ENCODE measurements at places on chromosomes 2 and 18.

- no peak for DNase-seq
Measured at GRCh38 chr2:173204316-173204715, 128.7 kb downstream of the MAP3K20 start.

DNA sequence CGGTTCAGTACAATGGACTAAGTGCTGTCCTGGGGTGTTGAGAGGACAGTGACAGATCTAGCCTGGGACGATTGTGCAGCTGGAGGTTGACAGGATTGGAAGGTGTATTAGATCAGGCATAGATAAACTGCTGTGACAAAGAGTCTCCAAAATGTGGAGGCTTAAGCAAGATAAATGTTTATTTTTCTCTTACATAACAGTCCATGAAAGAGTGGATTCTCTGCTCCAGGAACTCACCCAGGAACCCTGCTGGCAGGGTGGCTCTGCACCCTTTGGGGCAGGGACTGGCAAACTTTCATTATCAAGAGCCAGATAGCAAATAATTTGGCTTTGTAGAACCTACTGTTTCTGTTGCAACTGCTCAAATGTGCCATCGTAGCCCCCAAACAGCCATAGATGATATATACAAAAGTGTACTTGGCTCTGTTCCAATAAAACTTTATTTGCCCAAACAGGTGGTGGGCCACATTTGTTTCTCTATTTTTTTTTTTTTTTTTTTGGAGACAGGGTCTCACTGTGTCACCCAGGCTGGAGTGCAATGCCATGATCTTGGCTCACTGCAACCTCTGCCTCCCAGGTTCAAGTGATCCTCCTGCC is 9.7 kb downstream of the HRH4 start:
- no peak for DNase-seq

- DNase-seq = no peak
Measured at GRCh38 chr18:2070631-2071030, 500.7 kb downstream of the METTL4 start.

DNA sequence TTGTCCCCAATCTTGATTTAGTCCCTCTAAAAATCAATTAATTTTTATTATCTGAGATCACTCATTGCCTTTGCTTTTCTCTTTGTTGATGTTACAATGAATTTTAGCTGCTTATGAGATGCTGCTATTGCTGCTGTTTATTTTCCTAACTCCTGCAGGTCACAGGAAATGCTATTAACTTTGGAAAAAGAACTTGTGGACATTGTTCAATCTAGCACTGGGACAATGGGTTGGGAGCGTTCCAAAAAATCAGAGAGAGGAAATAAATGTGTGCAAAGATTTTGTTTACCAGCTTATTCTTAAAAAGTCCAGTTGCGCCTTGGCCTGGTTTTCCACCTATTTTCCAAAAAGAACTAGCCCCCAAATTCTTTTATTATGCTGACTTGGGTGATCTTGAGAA is 268.3 kb downstream of the PTH2R start:
- DNase-seq = no peak

- DNase-seq = no peak
Measured at GRCh38 chr2:21866316-21866715, 742.5 kb downstream of the TDRD15 start.

Measured in caudate nucleus (tissue), 63 donors.